ENCODE measurements at places on chromosomes 7 and 10.
A peak's percentile ranks its signal among the peaks of the same experiment; 100 is the strongest.

DNA sequence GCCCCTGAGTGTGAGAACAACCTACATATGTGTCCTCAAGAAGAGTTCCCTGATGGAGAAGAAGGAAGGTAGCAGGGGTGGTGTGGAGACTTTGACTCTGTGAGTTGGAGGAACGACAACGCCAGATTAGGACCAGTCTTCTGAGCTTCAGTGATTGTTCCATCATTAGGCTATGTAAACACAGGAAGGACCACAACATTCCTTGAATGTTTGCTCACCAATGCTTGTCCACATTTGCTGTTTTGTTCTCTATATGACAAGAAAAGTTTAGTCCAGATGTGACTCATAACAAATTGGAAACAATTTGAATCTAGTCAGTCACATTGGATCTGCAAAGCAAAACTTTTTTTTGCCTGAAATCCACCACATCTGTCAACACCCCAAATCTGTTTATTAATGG lies 62.7 kb downstream of the ENTPD1 start:
- DNase-seq: peak; percentile 14

DNA sequence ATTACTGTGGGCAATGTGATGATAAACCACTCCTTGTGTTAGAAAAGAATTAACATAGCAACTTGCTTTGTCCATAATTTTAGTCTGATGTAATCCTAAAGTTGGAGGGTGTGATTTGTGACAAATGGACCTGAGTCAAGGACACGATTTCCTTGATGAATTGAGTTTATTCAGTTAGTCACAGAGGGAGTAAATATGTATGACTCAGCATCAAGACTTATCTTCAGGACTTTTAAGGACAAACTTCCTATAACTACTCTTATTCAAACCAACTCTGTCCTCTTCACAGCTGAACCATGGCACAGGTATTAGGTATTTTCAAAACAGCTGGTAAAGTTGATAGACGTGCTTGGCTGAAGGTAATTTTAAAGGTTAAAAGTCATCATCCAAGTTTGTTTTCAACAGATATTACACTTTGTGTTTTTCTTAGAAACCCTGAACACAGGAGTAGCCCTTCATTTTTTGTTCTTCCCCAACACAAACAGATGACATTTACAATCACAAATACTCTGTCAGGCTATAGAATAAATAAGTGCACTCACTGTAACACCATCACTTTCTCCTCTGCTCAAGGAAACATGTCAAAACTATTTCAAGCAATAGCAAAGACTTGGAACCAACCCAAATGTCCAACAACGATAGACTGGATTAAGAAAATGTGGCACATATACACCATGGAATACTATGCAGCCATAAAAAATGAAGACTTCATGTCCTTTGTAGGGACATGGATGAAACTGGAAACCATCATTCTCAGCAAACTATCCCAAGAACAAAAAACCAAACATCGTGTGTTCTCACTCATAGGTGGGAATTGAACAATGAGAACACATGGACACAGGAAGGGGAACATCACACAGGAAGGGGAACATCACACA lies 54.5 kb downstream of the COA1 start:
- DNase-seq: peak; percentile 99

GRCh38 chr7:77649716-77650349 lies 46.4 kb upstream of the RSBN1L start:
- no peak for DNase-seq

GRCh38 chr10:59176241-59177030 lies at the start of gene PHYHIPL:
Gene PHYHIPL, plus strand, starts transcription at chr10:59176643. Its CDS starts 211 bp downstream, at chr10:59176854.
- DNase-seq: no peak

DNA sequence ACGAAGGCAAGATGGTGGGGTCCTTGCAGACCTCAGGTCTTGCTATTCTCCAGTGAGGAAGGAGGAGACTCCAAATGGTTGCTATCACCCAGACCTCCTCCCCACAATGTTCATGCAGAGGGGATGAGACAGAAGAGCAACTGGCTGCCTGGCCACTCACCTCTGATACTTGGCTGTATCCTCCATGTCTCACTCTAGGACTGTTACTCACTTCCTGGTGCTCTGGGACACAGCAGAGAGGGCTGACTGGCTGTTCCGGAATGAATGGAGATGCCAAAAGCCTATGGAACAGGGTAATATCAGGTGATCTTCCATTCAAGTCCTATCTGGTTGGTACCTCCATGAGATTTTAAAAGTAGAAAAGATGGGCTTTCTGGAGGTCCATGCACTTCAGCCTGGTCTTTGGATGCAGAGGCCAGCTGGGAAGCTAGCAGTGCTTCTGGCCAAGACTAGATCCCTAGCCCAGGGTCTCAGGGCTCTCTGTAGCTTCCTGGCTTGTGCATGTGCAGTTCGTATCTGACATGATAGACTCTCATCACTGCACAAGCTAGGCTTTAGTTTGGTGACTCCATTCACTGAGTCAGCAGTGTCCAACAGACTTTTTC lies 27.0 kb upstream of the ABI1 start:
- DNase-seq: peak; percentile 60

DNA sequence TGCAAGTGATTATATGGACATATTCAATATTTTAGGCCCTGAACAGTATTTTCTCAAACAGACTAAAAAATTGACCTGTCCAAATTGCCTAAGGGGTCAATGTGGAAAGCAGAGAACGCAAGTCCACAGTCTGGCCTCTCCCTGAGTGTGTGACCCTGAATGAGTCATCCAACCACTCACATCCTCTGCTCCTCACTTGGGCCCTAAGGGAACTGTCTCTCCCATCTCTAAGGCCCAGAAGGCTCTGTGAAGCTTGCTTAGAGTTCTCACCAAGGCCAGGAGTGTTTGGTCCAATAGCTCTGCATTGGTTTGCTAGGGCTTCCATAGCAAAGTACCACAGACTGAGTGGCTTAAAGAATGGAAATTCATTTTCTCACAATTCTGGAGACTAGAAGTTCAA lies 155.1 kb downstream of the LSM5 start:
- peak; percentile 60 for DNase-seq

- DNase-seq: no peak
Measured at GRCh38 chr7:89687211-89687610, 467.1 kb upstream of the STEAP1 start.

DNA sequence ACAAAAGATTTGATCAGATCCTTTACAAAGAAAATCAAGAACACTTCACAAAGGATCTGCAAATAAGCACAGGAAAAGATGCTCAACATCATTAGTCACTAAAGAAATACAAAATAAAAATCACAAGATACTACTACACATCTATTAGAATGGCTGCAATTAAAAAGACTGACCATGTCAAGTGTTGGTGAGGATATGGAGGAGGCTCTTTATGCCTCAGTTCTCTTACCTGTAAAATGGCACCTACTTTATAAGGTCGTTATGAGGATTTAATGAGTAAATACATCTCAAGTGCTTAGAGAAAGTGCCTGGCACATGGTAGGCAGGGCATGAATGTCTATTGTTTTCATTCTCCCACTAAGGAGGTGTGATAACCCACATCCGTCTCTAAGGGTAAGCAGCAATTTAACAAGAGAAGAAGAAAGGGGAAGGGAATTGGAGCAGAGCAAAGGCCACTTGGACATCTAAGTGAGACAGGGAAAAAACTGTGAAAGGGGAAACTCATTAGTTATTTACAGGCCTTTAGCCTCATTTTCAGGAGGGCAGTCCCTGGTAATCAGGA lies 157.5 kb upstream of the NFE2L3 start:
- no peak for DNase-seq

GRCh38 chr10:51629934-51630639 lies 69.3 kb downstream of the CSTF2T start:
- no peak for DNase-seq

DNA sequence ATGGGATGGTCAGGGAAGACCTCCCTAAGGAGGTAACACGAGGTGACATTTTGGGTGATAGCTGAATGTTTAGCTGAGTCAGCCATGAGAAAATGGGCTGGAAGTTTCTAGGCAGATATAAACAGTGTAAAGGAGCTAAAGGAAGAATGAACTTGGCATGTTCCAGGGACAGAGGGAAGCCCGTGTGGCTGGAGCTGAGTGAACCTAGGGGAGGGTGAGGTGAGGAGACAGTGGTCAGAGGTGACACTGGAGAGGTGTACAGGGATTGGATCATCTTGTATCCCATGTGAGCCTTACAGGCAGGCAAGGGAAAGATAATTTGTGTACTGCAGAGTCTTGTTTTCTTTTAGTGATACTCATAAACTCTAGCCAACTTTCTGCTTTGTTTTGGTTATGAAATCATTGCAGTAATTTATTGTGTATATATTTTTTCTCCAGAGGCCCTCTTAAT lies 1.8 kb downstream of the STARD3NL start:
- peak; percentile 39 for DNase-seq

DNA sequence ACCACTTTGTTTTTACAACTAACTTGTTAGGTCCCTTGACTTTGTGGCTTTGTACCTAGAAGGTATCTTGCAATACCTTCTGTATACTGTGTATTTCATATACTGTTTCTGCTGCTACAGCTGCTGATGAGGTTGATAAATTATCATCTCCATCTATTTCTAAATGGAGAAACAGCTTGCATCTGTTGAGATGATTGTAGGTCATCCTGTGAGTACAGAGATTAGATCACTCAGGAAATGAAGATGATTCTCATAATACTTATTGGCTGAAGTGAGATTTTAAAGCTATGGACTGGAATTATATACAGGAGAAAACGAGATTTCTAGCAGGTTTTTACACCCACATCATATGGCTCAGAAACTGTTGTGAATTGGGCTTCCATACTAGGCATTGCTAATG lies 280.5 kb downstream of the KCND2 start:
- DNase-seq: no peak

DNA sequence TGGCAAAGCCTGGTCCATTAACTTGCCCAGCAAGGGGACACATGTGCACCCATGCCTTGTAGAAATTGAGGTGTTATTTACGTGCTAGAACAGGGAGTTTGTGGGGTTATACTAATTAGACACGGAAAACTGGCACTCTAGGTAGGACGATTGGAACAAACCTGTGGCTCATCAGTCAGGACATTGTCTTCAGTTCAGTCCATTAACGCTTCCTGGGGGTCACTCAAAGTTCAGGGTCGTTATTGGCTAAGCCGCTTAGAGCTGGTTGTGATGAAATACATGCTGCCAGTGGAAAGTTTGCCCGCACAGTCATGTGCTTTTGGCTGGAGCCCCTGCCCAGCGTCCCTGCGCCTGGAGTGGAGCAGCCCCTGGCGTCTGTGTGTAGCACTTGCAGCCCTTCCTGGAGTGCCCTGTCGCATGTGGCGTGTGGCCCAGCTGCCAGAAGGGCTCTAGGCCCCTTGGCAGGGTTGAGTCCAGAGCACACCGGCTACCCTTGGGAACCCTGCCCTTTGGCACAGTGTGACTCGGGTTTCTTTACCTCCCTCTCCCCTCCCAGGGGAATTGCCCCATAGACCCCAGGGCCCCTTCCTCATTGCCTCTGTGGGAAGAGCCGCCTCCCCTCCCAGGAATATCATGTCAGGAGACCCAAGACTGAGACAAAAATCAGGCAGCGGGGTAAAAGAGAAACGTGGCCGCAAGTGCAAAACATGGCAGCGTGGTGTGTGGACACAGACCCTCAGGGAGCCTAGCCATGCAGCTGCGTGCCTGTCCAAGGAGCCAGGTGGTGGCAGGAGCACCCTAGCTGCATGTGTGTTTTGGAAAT lies 9.8 kb downstream of the ZNF775 start:
- no peak for DNase-seq

GRCh38 chr10:24437302-24437701 lies 228.4 kb downstream of the KIAA1217 start:
- DNase-seq: no peak

DNA sequence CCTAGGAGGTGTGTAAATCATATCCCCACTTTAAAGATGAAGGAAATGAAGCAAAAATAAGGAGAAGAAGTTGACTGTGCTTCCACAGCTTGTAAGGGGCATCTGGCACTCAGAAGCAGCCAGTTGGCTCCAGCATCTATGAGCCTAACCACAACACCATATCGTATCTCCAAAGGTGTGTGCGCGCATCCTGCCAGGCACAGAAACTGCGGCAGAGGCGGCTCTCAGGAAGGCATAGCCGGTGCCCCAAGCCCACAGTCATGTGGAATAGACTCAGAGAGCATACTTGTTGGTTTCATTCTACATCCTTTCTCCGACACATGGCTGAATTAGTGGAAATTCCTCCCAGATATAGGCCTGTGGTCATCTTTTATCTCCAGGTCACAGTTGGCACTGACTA lies 423.9 kb downstream of the CALN1 start:
- no peak for DNase-seq

Measured in RKO (cell line).